ENCODE measurements at places on chromosomes 6 and 20.
A peak's percentile ranks its signal among the peaks of the same experiment; 100 is the strongest.

GRCh38 chr6:42694586-42694985, 27.8 kb downstream of the PRPH2 start:
- no peak for DNase-seq

DNA sequence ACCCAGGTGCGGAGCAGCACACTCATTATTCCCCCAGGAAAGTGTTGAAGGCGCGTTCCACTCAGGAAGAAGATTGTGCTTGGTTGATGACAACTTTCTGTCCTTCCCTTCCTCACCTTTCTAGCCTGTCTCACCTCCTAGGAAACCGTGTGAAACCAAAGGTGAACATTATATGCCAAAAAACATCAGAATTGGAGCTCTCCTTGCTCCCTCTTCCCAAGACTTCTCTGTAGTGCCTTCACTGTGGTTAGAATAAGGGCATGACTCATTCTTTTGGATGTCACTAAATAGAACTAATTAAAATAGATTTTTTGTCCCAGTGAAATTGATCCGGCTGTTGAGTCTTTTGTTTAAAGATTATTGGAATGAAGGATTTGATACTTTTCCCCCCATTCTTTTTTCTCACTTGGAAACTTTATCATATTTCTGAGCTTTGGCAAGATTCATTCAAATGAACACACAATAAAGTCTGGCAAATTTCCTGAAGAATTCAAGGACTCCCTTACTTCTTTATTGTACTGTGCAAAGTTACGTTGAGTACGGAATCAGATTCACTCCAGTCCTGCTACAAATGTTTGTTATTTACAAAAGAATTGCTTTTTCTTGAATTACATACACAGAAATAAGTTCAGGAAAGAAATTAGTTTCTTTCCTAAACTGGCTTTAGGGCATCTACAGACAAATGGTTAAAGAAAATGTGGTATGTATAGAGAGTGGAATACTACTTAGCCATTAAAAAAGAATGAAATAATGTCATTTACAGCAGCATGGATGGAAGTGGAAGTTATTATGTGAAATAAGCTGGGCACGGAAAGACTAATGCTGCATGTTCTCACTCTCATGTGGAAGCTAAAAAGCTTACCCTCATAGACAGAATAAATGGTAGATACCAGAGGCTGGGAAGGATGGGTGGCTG, 142.8 kb upstream of the AKAP12 start:
- no peak for DNase-seq

DNA sequence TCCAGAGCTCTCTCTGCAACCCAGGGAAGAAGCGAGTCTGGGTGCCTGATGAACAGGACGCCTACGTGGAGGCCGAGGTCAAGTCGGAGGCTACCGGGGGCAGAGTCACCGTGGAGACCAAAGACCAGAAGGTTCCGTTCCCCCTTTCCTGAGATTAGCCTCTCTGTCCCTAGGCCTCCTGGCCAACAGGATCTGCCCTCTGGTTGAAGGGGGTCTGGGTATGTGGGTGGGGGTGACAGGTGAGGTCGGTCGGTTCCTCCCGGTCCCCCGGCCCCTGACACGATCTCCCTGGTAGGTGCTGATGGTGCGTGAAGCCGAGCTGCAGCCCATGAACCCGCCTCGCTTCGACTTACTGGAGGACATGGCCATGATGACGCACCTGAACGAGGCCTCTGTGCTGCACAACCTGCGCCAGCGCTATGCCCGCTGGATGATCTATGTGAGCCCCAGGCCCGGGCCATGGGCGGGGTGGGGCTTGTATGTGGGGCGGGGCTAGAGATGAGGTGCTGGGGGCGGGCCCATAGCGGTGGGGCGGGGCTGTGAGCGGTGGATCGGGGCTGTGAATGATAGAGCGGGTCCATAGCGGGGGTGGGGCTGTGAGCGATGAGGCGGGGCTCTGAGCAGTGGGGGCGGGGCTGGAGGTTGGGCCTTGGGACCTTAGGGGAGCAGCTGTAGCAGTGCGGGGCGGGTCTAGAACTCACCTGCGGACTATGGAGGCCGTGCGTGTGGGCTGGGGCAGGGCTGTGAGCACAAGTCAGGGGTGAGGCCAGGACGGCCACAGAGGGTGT, 23.9 kb downstream of the MYH7B start:
- DNase-seq, result no peak

DNA sequence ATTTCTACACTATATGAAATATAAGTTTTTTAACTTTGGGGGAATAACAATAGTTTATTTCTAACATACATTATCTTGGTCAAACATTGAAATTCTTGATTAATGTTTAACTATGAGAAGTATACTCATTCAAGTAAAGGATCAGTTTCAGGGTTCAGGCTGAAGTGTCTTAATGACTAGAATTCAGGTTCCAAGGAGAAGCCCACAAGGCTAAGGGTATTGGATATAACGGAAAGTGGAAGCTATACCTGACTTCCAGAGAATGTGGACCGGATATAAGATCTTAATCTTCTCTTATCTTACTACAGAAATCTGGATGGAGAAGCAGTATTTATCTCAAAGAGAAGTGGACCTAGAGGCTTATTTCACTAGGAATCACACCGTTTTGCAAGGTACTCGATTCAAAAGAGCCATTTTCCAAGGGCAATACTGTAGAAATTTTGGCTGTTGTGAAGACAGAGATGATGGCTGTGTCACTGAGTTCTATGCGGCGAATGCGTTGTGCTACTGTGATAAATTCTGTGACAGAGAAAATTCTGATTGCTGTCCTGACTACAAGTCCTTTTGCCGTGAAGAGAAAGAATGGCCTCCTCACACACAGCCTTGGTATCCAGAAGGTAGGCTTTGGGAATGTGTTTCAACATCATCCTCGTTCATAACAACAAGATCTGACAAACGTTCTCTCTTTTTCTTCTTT, at the start of gene TINAG:
TSS of gene TINAG (plus strand) at position 153 of the 697 bp plus-strand sequence. CDS start at position 263, 110 bp downstream.
- no peak for DNase-seq

DNA sequence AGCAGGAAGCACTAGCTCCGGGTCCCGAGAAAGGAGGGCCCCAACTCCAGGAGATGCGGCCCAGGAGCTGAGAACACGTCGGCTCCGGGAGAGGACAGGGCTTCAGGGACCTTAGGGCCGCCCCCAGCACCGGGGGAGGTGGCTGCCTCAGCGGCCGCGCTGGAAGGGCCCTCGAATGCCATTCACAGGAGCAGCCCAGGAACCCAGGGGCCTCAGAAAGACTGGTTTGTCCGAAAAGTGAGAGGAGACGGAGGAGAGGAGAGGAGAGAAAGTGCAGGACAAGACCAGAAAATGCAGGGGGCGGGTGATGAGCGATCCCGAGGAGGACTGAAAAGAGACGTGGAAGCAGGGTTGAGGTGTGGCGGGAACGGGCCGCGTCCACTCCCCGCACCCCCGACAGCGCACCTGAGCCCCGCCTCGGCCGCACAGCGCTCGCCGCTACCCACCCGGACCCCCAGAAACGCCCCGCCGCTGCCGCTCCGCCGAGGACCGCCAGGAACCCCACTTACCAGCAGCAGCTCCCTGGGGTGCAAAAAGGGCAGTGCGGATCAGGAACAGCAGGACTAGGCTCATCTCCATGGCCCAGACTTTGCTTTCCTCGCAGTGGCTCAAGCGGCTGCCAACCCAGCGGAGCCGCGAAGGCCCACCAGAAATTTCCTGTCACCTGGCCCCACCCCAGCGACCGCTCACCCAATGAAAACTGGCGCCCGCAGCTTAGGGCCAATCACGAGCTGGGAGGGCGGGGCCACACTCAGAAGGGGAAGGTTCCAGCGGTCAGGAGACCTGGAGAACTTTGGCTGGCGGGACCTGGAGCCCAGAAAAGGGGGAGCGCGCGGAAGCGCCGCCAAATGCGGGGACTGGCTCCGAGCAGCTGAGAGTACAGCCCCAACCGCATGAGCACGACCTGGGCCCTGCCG, 25.4 kb downstream of the HLA-F start:
- peak; percentile 69 for DNase-seq

- DNase-seq, result no peak
Measured at GRCh38 chr20:5207138-5207537, 80.3 kb downstream of the CDS2 start.

DNA sequence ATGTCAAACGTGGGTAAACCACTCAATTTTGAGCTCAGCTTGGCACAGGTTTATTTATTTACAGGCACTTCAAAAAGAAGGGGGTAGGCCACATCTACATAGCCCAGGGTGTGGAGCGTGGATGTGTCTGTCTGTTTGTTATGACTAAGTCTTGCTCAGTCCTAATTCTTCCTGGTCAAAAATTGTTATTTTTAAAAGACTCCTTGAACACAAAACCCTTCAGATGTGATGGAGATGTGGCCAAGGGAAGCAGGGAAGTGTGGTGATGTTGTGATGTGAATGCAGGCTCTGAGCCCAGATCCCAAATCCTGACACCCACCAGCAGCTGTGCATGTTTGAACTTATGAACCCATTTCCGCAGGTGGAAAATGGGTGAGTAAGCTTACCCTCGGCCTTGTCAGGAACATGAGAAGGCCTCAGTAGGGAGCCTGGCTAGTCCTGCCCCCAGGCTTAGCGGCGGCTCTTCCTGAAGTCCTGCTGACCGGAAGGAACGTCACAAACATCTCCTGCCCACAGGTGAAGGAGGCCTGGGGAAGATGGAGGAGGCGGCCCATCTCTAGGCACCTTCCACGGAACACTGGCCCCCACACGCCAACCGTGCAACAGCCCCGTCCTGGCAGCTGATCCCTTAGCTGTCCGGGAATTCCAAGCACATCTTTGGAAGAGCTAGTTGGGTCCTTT, 119.7 kb downstream of the MYLK4 start:
- no peak for DNase-seq

DNA sequence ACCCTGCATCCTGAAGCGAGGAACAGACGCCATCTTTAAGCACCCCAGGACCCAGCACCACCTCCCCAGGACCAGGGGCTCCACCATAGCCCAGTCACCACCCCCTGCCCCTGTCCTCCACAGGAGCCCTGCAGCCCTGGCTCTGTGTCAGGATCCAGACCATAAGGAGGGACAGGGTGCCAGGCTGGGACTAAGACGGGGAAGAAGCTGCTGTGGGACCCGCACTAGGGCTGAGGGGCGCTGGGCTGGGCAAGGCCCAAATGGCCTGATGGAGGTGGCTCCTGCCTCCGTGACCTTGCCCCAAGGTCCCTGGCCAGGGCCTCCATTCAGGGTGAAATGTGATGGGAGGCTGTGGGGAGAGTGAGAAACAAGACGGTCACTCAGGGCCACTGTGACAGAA, 385.6 kb downstream of the TAF4 start:
- no peak for DNase-seq

DNA sequence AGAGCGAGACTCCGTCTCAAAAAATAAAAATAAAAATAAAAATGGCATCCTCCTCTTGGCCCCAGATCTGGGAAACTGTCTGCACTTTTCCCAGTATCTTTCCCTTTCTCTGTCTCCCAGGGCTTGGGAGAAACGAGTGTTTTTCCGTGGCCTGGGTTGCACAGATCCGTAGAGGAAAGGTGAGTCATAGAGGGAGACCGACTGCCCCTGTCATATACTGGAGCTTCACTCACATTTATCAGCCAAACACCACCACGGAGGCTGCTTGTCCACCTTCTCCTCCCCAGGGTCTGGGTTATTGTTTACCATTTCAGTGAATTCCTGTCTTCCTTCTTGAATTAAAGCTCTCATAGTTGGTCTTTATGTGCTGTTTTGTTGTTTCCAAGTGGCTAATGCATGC, 31.9 kb upstream of the EIF2S2 start:
- no peak for DNase-seq

GRCh38 chr6:24867104-24867703, 68.5 kb upstream of the ARMH2 start:
- DNase-seq, result no peak

DNA sequence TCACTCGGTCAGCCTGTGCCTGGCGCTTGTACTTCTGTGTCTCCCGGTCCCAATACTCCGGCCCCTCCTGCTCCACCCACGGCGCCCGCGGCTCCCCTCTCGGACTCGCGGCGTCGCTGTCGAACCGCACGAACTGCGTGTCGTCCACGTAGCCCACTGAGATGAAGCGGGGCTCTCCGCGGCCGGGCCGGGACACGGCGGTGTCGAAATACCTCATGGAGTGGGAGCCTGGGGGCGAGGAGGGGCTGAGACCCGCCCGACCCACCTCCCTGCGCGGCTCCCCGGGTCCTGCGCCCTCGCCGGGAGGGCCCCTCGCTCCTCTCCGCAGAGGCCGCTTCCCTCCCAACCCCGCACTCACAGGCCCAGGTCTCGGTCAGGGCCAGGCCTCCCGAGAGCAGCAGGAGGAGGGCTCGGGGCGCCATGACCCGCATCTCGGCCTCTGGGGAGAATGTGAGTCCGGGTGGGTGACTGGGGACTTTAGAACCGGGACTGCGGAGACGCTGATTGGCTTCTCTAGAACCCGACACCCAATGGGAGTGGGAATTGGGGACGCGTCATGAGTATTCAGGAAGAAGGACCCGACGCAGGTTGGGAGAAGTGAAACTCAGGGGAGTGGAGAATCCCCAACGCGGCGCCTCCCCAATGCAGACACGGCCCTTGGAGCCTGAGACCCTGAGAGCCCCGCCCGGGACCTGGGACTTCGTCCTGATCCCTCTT, at the start of gene HLA-C:
TSS of gene HLA-C (minus strand) at position 452 of the 717 bp plus-strand sequence. CDS start at position 431, 21 bp downstream.
- peak; percentile 74 for DNase-seq

Measured in stimulated activated CD8-positive, alpha-beta memory T cell treated with anti-CD3 and anti-CD28 coated beads, Interleukin-7, amount 100 ng/mL, for 1 hour (primary cell).